ENCODE measurements at places on chromosomes 7 and 10.

DNA sequence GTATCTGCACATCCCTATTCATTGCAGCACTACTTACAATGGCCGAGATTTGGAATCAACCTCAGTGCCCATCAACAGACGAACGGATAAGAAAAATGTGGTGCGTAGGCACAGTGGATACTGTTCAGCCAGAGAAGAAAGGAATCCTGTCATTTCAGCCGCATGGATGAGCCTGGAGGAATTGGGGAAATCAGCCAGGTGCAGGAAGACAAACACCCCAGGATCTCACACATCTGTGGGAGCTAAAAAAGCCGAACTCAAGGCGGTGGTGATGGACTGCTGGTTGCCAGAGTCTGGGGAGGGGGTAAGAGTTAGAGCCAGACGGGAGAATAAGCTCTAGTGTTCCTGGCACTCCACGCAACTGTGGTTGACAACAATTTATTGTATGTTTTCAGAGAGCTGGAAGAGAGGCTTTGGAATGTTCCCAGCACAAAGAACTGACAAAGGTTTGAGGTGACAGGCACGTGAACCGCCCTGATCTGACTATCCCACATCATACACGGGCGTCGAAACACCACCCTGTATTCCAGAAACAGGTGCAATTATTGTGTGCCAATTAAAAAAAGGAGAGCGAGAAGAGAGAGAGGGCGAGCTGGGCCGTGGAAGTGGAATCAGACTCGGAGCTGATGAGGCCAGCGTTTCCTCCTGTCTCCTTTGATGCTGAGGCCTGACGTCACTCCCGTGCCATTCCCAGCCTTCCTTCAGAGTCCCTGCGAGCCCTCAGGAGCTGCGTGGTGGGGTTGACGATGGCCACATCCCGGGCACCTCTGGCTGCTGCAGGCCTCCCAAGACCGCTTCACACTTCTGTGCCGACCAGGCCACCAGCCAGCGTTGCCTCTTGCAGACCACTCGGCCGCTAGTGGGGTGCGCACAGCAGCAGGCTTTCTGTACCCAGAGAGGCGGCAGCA is 189.5 kb downstream of the DNAJB6 start:
- no peak for DNase-seq

GRCh38 chr10:12531305-12532220 is 182.2 kb downstream of the CAMK1D start:
- no peak for DNase-seq

- no peak for DNase-seq
Measured at GRCh38 chr7:18290865-18291264, 204.7 kb upstream of the HDAC9 start.

DNA sequence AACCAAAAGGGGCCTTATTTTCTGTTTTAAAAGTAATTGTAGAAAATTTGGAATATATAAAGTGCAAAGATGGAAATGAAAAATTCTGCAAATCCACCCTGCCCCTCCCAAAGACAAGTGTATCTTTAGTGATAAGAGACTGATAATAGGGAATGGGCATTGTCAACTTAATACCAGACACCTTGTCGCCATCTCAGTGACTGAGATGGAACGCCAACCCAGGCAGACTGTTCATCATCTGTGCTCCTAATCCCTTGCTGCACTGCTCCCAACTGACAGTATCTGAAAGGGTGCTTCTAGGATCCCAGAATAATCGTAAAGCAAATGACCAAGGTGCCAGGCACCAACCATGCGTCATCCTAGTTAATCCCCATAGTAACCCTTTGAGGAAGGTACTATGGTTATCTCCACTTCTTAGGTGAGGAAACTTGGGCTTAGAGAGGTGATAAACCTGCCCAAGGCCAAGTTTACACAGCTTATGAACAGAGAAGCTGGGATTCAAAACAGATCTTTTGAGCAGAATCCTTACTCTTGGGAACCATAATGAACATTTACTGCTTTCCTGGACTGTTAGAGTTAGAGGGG is 583.7 kb downstream of the GATA3 start:
- no peak for DNase-seq

DNA sequence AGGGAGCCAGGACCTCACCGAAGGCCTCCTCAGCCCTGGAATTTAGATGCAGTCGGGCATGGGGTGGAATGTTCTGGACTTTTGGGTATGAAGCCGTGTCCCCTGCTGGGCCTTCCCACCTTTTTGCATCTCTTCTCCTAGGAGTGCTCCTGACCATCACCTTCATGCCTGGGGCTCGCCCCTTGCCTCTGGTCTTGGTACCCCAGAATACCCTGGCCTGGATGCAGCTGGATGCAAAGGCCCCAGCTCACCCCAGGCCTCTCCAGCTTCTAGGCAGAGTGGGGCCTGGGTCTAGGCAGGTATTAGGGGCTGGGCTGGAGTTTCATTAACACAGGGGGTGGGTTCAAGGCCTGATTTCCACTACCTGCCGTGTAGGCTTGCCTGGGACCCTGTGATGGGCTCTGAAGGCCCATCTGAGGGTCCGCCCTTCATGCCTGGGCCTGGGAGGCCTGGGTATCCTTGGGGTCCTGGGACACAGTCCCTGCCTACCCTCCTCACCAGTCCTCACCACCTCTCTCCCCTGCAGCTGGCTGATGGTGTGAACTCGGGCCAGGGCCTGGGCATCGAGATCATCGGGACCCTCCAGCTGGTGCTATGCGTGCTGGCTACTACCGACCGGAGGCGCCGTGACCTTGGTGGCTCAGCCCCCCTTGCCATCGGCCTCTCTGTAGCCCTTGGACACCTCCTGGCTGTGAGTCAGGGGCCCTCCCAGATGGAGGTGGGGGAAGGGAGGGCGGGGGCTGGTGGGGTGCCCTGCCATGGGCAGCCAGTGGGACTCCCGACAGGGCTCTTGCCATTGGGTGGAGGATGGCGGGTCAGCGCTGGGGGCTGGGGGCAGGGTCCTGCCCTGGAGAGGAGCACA is 10.1 kb downstream of the AQP1 start:
- no peak for DNase-seq

DNA sequence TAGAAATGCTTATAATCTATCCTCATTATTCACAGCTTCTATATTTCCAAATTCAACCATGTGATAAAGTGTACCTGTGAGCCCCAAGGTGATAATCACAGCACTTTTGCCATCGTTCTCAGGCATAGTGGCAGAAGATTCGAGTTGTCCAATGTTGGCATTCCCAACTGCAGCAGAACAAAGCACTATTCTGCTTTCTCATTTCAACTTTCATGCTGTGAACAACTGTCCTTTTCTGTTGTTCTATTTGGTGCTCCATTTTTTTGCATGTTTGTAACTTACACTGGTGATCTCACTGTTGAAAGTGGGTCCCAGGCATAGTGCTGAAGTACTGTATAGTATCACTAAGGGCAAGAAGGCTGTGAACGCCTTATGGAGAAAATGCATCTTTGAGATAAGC is 438.2 kb downstream of the PAXIP1 start:
- no peak for DNase-seq

- DNase-seq, result no peak
Measured at GRCh38 chr10:104678658-104679057, 37.6 kb downstream of the SORCS3 start.

DNA sequence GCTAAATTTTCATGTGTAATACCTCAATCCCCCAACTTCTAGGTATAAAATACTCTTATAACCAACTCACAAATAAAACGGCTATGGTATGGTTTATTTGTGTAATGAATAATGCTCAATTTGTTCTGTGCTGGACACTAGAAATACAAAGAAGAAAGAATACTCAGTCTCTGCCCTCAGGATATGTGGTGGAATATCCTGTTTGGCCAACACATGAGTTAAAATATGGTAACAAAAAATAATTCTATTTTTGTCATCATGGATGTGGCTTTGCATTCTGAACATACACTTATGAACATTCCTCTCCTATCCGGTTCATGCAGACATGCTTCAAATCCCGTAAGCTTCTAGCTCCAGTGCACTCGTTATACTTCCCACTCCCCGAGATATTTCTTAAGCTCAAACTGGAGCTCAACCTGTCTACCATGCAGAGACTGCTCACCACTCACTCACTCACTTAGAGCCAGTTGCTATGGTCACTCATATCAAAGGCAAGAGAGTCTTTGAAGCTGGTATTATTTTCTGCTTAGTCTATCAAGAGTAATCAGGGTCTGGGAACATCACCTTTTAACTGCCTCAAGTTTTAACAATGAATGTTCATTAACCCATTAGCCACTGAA is 53.8 kb upstream of the SLC16A12 start:
- no peak for DNase-seq

- DNase-seq, result no peak
Measured at GRCh38 chr7:103113164-103113563, 35.7 kb downstream of the NAPEPLD start.

DNA sequence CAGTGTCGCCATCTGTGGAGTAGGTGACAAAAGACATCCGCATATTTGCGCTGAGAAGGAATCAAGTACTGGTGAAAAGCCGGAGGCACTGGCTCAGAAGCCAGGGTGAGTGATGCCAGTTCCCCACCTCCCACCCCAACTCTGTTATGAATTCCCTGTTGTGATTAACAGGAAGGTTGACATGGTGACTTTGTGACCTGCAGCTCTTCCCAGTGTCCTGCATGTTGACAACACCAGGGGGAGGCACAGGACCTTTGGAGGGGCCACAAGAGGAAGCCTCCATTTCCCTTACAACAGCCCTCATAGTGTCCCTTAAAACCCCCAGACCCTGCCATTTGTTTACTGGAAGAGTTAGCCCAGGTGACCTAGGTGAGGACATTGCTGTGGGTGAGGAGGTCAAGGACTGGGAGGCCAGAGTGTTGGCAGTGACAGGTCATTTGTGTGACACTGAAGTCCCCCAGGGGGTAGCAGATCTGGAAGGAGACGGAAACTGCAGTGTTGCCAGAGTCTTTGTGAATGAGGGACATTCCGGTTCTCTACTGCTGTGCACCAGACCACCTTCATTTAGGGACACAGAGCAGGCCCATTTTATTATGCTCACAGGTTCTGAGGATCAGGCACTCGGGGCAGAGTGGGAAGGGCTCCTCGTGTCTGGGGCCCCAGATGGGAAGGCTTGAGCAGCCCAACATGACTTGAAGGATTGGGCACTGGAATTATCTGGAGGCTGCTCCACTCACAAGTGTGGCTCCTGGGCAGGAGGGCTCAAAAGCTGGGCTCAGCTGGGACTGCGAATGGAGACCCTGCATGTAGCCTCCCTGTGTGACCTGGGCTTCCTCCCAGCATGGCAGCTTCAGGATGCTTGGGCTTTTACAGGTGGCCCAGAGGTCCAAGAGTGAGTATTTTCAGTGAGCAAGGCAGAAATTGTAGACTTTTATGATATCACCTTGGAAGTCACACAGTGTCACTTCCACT is 13.0 kb upstream of the ANTXRL start:
- no peak for DNase-seq

DNA sequence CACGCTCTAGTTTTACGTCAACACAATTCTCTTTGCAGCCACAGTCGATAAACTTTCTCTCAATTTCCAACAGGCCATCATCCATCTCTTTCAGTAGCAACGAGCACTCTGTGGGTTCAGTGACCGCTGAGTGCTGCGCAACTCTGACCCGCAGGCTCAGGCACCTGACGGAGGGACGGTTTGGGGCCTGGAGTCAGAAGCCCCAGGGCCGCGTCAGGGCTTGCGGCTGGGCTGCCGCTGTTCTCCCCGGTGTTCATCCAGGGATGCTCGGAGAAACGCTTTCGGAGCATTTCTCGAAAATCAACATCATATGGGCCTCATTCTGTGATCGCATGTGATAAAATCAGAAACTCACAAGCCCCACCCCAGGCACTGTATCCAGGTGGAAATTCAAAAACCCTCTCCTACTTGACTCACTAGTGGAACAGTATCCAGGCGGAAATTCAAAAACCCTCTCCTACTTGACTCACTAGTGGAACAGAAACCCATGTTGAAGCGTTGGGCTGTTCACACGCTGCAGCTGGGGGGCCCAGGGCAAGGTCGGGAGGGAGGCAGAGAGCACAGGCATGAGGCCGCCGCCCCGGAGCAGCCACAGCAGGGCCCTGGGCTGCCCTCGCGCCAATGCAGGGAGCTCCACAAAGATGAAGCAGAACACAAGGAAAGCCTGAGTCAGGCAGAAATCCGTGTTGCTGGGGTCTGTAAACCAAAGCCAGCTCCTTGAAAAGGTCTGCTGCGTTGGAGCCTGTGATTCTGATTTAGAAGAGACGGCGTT is 73.3 kb upstream of the NKX6-2 start:
- no peak for DNase-seq

- no peak for DNase-seq
Measured at GRCh38 chr10:36808625-36809362, 316.6 kb upstream of the ANKRD30A start.

GRCh38 chr10:29857843-29858701 is 201.3 kb downstream of the JCAD start:
- no peak for DNase-seq

- no peak for DNase-seq
Measured at GRCh38 chr7:125651823-125652528, 722.4 kb upstream of the POT1 start.

DNA sequence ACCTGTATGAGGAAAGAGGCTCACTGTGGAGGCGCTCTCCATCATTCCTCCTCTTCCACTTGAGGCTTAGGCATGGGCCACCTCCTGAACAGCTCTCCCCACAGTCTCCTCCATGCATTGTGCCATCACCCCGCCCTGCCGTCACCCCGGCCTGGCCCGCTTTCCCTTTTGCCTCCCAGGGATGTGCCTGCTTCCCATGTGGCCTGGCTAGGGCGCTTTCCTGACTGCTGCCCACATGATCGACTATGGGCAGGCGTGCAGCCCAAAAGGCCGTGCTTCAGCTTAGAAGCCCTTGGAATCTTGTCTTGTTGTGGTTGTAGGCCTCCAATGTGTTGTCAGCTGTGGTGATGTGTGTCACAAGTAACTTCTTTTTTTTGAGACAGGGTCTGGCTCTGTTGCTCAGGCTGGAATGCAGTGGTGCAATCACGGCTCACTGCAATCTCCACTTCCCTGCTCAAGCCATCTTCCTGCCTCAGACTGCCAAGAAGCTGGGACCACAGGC is 1.8 kb upstream of the ACTR3C start:
- no peak for DNase-seq

- DNase-seq, result no peak
Measured at GRCh38 chr10:59557052-59557451, 152.6 kb downstream of the SLC16A9 start.

GRCh38 chr10:94803307-94803706 is 40.8 kb downstream of the CYP2C19 start:
- no peak for DNase-seq

DNA sequence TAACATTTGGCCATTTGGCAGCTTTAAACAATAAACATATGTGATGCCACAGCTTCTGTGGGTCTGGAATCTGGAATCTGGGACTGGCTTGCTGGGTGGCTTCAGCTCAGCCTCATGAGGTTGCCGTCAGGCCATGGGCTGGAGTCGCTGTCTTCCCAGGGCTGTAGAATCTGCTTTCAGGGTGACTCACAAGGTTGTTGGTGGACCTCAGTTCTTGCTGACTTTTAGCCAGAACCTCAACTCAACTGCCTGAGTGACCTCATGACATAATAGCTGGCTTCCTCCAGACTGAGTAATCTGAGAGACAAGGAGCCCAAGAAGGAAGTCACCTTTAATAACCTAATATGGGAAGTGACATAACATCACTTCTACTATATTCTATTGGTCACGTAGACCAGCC is 44.6 kb upstream of the TSPAN13 start:
- no peak for DNase-seq

- DNase-seq, result no peak
Measured at GRCh38 chr7:105097619-105098018, 83.6 kb downstream of the KMT2E start.

- DNase-seq, result no peak
Measured at GRCh38 chr7:28481091-28481926, 69.0 kb downstream of the CREB5 start.

- DNase-seq, result no peak
Measured at GRCh38 chr7:148135997-148136396, 454.6 kb upstream of the C7orf33 start.

GRCh38 chr10:113843972-113844485 is 9.9 kb downstream of the DCLRE1A start:
- DNase-seq, result no peak

- no peak for DNase-seq
Measured at GRCh38 chr7:108308903-108309302, 147.3 kb downstream of the NRCAM start.
